ENCODE measurements at places on chromosomes 1 and 21. TPM values are rescaled to one million over a fixed set of nuclear protein-coding genes. Genes with fewer than 3 reads are reported as not detected.

DNA sequence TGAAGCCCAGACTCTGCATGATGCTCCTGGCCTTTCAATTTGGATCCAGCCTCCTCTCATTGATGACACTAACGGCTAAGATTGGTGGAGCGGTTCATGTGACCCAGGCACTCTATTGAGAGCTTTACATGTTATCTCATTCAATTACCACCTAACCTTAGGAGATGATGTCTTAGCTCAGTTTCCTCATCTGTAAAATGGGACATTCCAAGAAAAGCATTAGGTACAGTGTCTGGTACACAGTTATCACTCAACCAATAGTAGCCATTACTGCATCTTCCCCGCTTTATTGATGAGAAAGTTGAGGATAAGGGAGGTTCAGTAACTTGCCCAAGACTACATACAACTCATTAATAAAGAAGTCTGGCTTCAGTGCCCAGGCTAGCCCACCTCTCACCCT is 17.0 kb downstream of the HEYL start:
- no peak for DNase-seq

DNA sequence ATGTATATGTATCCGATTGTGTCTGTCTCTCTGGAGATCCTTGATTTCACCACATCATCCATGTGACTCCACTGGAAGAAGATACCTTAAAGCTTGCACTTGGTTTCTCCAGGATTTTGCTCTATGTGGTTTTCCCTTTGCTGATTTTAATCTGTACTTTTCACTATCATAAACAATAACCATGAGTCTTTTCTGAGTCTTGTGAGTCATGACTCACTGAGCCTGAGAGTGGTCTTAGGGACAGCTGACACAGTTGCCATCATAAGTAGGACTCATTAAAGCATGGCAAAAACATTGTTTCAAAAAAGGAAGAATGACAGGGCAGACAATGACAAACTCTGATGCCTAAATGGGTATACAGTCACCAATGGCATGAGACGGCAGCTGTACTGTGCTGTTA is 226.2 kb downstream of the AKT3 start:
- DNase-seq = no peak

The CD164L2 gene
- not detected for total RNA-seq

The HES3 gene
- total RNA-seq = not detected

- no peak for DNase-seq
These were observed 553 bp upstream of the STMN1 start for GRCh38 chr1:25906644-25907300.

- peak; percentile 57 for DNase-seq
These were observed 5.1 kb downstream of the HSPB7 start for GRCh38 chr1:16012590-16013219.

- no peak for DNase-seq
These were observed 22.7 kb upstream of the EDN2 start for GRCh38 chr1:41507110-41507720.

DNA sequence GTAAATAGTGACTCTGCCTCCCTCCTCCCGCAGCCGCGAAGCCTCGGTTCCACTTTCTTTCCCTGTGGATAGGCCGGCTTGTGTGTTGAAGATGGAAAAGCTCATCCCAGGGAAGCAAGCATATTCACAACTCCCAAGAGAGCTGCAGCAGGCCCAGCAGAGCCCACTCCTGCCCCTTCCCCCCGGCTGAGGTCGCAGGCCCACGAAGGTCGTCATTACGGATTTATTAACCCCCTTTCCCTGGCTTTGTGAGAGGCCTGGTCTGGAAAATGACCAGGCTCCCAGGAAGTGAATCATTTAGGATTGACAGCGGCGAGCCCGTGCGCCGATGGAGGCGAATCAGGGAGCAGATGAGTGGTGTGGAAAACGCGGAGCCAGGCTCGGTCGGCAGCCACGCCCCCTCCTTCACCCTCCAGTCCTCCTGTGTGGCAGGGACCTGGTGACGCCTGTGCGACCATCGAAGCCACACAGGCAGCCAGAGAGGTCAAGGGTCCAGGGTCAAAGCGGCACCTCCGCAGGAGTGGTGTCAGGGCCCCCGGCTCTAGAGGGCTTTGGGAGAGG is 93.4 kb downstream of the PRDM16 start:
- no peak for DNase-seq

The GNG4 gene
- total RNA-seq = 0.22 TPM

DNA sequence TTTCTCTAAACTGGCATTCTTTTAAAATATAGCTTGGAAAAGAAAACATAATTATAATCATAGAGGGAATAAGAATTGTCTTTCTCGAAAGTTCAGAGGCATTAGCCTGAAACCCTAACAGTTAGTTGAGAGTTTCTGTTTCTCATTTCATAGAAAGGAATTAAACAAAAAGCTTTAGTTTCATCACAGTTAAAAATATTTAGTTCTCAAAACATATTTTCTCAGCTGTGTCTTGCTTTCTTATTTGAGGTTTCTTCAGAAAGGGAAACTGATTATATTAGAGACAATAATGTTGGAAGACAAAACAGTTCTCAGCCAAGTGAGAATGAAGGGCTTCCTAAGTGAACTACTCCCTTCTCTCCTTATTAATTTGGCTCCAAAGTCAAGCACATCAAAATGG is 75.4 kb upstream of the C1orf105 start:
- no peak for DNase-seq

GRCh38 chr1:154474802-154475201 is 27.2 kb upstream of the TDRD10 start:
- peak; percentile 80 for DNase-seq

- DNase-seq = no peak
These were observed 29.9 kb downstream of the TTF2 start for GRCh38 chr1:117089996-117090395.

GRCh38 chr1:202501281-202501680 is 152.8 kb downstream of the PPP1R12B start:
- DNase-seq = peak; percentile 61

GRCh38 chr1:229135773-229136172 is 135.1 kb upstream of the RAB4A start:
- no peak for DNase-seq

- DNase-seq = no peak
These were observed 394.8 kb downstream of the PBX1 start for GRCh38 chr1:164953815-164954214.

DNA sequence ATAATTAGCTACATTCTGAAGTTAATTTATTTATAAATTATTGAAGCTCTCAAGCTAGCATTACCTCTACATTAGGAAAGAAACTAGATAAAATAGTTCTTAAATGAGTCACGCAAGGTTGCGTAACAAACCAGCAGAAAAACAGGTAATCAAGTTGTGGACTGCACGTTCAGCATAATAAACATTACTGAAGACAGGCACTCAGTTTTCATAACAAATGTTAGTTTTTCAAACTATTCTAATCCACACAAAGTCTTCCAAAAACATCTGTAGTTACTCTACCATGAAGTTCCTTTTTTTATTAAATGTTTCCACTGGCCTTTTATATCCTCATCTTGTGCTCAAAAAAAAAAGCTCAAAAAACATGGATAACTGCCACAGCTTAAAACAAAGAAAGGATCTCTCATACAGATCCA is 1.3 kb downstream of the TOR1AIP2 start:
- peak; percentile 59 for DNase-seq

The S100A9 gene
- total RNA-seq = 1.2 TPM

DNA sequence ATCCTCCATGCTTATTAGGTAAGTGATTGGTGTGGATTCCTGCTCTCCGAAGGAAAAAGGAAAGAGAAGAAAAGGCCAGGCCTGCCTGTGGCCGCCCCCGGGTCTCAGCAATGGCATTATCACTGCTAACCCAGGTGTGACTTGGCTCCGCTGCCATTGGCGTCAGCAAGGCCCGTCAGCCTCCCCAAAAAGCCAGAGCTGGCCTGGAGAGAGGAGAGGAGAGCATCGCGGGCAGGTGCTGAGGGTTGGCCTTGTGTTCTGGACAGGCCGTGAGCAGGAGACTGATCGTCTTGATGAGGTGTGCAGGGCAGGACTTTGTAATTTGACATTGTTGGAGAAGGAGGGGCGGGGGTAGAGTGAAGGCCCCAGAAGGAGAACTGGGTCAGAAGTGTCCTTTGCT is 186.4 kb downstream of the CAMTA1 start:
- no peak for DNase-seq

The SLC9C2 gene
- total RNA-seq = not detected

DNA sequence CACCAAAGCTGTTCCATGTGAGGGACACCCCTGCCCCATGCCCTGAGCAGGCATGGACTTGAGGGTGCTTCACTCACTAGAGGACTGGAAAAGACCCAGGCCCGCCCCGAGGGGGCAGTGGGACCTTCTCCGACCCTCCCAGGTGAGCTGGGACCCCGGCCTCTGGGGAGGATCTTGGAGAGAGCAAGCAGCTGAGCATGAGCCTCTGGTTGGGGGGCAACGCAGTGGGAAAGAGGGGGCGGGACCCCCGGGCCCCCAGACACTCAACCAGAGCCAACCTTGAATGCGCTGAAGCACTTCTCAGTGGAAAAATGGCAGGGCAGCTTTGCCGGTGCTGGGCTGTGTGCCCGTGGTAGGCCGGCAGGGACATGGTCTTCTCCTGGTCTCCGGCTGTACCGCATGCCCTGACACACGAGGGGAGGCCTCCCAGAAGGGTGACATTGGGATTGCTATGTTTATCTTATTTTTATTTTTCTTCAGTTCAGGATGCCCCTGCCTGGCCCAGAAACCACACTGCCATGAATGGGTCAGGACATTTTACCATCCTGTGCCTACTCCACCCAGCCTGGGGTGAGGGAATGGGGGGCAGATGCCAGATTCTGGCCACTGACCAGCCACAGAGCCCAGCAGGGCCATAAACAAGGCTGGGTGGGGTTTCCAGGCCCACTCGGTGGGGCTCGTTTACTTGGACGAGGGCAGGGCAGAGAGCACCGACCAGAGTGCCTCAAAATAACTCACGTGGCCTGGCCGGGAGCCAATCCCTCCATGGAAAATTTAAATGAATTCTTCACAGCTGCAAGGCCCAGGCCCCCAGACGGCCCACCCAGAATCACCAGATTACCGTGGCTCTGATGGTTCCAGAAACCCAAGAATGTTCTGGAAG is 17.2 kb upstream of the LAPTM5 start:
- DNase-seq = peak; percentile 62

GRCh38 chr1:212482006-212482636 is 49.4 kb downstream of the NENF start:
- no peak for DNase-seq

The TMEM52 gene
- 0.20 TPM for total RNA-seq

DNA sequence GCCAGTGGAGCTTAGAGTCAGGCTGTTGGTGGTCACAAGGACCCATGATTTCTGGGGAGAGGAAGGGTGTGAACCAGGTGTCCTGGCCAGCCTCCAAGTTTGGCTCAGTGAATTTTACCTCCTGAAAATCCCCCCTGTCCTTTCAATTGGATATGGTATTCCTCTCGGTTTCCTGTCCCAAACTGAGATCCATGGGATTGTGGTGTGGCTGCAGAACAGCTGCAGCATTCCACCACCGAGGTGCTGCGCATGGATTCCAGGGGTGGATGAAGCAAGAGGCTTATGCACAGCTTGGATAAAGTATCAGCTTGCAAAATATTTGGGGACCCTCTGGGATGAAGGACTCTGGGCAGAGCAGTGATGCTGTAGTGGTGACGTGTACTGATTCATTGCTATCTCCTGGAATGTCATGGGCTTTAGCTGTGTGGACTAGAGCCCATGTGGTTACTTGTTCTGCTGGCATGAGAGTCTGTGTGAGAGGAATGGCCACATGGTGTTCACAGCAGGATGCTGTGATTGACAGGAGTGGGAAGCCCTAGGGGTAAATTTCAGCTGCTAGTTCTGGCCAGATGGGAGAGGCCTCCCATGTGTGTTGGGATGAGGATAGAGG is 148.7 kb upstream of the SPAG17 start:
- DNase-seq = no peak

The VASH2 gene
- total RNA-seq = under 0.01 TPM

- DNase-seq = no peak
These were observed 219.4 kb downstream of the LRRC40 start for GRCh38 chr1:69985901-69986439.

Measured in lung microvascular endothelial cell (primary cell).